ENCODE measurements at places on chromosomes 4 and X.

GRCh38 chrX:69116077-69116476 is 49.2 kb downstream of the PJA1 start:
- DNase-seq, result no peak

DNA sequence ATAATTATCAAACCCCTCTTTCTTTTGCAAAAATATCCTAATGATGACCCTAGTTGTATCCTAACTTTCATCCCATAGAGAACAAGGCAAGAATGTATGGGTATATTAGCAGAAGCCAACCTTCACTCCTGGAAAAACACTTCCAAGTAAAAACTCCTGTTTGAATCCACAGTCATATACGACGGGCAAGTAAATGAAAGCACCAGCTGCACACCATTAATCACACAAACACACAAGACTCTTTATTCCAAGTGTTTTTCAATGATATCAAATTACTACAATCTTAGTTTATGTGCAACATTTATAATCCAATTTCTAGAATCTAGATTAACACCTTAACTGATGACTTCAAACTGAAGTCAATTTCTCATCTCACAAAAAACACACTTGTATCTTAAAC is 22.9 kb downstream of the ACSL4 start:
- no peak for DNase-seq

GRCh38 chr4:17997129-17997528 is 24.4 kb downstream of the LCORL start:
- no peak for DNase-seq

DNA sequence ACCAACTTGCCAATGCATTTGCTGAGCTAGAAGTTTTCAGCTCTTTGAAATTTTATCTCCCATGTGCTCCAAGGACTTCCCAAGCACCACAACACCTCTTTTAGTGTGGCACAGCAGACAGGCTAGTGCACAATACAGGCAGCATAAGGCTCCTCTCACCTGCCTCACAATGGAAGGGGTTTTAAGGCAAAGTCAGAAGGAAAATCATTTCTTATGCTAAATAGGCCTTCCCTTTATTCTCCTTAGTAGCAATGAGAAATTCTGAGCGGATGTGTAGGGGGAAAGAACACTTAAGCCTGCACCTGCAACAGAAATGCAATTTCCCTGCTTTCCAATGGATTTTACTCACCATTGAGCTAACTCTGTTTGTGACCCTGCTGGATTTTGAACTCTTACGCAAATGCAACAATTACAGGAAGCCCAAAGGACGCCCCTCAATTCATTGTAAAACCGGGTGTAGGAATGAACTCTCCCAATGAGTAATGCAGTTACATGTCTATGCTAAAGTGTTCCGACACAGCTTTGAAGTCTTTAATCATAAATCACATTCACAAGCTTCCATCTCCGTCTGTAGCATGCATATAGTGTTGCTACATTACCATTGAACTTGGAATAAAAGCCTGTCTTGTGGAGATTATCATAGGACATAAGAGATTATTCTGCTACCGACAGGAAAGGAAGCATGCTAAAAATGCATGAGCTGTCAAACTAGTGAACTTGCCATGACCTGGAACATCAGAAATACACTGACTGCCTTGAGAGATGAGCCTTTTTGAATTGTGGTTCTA is 1084.9 kb downstream of the RPA4 start:
- no peak for DNase-seq

DNA sequence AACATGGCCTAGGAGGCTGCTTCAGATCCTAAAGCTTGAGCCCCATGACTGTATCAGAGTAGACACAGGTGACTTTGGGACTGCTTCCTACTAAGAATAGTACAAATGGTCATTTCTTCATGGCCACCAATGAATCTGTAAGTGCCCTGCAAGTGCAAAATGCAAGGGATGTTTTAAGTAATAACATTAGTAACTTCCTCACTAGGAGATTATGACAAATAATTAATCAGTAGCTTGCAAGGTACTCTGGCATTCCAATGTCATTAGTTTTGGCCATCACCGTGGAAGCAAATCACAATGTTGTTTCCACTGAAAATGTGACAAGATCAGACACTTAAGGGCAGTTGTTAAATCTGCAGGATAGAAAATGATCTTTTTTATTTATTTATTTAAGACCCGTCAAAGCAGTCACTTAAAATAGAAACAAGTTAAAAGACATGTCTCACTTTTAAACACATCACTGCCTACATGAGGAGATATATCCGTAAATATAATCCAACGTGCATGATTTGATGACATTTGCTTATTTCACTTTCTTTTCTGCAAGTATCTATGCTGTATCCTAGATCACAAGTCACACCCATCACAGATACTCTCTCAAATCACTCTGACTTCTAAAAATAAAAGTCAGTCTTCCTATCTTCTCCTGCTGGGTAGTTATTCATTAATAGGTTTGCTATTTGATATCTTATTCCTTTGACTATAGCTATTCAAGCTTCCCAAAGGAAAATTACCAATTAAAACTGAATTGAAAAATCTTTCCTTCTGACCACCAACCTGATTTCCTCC is 400.6 kb downstream of the IL15 start:
- DNase-seq, result no peak

DNA sequence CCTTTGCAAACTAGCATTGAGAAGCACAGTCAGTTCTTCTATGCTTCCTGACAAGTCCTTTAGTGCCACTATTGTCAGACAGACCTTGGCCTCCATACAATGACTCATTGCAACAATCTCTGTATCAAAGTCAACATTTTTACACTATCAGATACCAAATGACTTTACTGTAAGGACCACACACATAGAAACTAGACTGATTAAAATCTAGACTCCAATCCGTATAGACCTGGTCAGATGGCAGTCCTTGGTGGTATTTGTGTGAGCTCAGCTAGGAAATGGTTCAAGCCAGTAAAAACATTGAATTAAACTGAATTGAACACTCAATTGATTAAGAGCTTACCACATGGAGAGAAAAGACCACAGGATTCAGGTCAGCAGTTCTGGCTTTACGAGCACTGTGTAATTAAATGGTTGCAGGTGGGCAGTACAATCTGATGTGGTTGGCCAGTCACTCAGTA is 549.8 kb upstream of the LCORL start:
- no peak for DNase-seq

GRCh38 chr4:185680617-185681016 is 131.4 kb downstream of the SORBS2 start:
- DNase-seq, result no peak

GRCh38 chrX:3124031-3124430 is 82.8 kb downstream of the ARSF start:
- DNase-seq, result no peak

DNA sequence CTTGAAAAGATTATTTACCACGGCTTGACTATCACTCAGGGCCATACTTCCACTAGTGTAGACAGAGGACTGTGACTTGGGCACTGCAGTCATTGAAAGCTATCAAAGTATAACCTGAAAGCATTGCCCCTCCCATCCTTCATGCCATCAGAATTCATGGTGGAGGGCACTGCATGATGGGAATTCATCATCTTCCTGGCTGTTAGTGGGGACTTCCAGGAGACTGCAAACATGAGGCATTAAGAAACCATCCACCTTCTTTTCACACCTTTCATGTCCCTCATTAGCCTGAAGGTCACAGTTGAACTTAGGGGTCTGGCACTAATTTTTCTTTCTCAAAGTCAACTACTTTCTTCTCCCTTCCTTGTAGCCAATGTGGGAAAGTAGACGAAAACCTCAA is 25.8 kb downstream of the VSIG4 start:
- no peak for DNase-seq

DNA sequence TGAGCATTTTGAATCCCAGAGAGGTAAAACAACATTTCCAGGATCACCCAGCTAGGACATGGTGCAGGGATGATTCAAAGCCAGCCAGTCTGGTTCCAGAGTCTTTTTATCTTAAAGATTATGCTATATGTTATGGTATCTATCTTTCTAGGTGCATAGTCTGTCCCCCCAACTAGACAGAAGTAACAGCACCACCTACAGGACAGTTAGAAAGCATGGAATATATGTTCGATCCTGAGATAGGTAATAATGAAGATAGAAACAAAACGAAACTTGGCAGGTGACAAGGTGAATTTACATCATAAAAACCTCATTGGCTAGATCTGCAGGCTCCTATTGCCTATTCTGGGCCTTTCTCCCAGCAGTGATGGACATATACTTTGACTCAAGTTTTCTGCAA is 723.2 kb downstream of the SMARCA1 start:
- no peak for DNase-seq
